ENCODE measurements at places on chromosomes 13 and 19. TPM values are rescaled to one million over a fixed set of nuclear protein-coding genes. Genes with fewer than 3 reads are reported as not detected.
A peak's percentile ranks its signal among the peaks of the same experiment; 100 is the strongest.

GRCh38 chr13:60118696-60119400, 44.9 kb downstream of the DIAPH3 start:
- H3K4me3 ChIP-seq = no peak overlapping the region
- H3K27me3 ChIP-seq = no peaks in the 10 kb centered on the region
- no peaks in the 10 kb centered on the region for H3K4me1 ChIP-seq

DNA sequence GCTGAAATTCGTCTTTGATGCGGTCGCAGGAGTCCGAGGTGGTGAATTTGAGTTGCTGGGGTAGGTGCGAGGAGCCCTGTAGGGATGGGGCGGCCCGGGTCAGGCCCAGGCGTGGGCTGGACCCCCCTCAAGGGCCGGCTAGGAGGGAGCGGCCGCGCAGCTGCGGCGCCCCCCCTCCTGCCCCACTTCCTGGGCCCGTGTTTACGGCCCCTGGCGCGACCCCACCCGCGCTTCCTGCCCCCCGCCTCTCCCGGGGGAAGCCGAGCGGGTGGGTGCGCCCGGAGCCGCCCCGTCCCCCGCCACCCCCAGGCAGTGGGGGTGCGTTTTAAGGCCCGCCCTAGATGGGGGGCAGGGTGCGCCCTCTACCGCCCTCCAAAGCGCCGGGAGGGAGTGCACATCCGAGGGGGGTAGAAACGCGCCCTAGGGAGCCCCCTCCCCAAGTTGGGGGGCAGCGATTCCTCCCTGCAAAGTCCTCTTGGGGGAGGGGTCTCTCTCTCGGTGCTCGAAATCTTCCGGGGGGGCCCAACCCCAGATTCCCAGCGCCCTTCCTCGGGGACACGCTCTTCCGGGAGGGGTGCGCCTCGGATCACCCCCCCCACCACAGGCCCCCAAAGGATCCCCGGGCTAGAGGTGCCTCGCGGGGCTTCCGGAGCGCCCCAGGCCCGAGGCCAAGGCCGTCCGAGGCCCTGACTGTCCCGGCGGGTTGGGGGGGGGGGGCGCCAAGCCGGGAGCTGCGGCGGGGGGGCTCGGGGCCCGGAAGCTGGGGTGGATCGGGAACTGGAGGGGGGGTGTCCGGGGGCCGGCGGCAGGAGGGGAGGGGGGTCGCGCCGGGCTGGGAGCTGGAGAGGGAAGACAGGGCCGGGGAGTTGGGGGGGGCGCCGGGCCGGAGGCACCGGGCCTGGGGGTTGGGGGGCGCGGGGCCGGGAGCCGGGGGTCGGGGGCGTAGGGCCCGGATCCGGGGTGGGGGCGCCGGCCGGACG, 823 bp downstream of the TLE5 start:
- peaks cover 64% of the 10 kb centered on the region for H3K4me1 ChIP-seq
- peak; percentile 70 for DNase-seq
- peak overlapping the region; percentile 95 for H3K4me3 ChIP-seq
- H3K27me3 ChIP-seq = no peaks in the 10 kb centered on the region
- peak overlapping the region; percentile 96 for H3K27ac ChIP-seq
- peaks cover 36% of the 10 kb centered on the region for H3K36me3 ChIP-seq

DNA sequence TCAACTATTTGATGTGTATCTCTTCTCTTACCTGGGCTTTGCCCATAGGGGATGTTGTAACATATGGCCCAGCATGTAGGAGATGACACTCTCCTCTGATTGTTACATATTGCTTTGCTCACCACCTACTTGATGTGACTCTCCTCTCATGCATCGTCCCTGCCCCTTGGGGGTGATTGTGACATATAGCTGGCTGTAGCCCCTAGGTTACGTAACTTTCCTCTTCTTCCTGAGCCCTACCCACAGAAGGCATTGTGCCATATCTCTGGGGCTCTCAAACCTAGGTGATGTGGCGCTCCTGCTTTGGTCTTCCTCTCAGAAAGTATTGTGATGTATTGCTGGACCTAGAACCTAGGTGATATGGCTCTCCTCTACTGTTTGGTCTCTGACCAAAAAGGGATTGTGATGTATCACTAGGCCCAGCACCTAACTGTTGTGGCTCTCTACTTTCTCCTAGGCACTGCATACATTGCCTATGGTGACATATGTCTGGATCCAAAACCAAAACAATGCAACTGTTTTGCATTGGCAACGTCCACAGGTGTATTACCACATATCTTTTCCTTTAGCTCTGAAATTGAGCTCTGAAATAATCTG, 71.9 kb upstream of the ZNF724 start:
- H3K4me1 ChIP-seq = no peaks in the 10 kb centered on the region
- no peak for DNase-seq
- H3K4me3 ChIP-seq = no peak overlapping the region
- no peaks in the 10 kb centered on the region for H3K27me3 ChIP-seq
- H3K27ac ChIP-seq = no peak overlapping the region

MADCAM1 gene
- 0.92 TPM for total RNA-seq

GRCh38 chr13:73201626-73202025, 142.8 kb downstream of the KLF5 start:
- H3K27ac ChIP-seq = no peak overlapping the region
- no peaks in the 10 kb centered on the region for H3K36me3 ChIP-seq
- H3K4me3 ChIP-seq = no peak overlapping the region
- DNase-seq = no peak
- H3K27me3 ChIP-seq = no peaks in the 10 kb centered on the region

- peak overlapping the region; percentile 68 for H3K4me3 ChIP-seq
- H3K27me3 ChIP-seq = no peaks in the 10 kb centered on the region
- H3K27ac ChIP-seq = peak overlapping the region; percentile 84
- H3K4me1 ChIP-seq = peaks cover 42% of the 10 kb centered on the region
- DNase-seq = peak; percentile 70
- no peaks in the 10 kb centered on the region for H3K36me3 ChIP-seq
Observed at GRCh38 chr19:17304386-17305215, 1.1 kb upstream of the MRPL34 start.

GRCh38 chr19:12521996-12522395, 29.3 kb downstream of the ZNF564 start:
- H3K36me3 ChIP-seq = peaks cover 13% of the 10 kb centered on the region
- DNase-seq = no peak
- H3K4me1 ChIP-seq = no peaks in the 10 kb centered on the region
- H3K27me3 ChIP-seq = no peaks in the 10 kb centered on the region
- no peak overlapping the region for H3K27ac ChIP-seq

- H3K27ac ChIP-seq = no peak overlapping the region
- H3K4me3 ChIP-seq = no peak overlapping the region
- no peak for DNase-seq
Observed at GRCh38 chr13:108981407-108981806, 352.0 kb downstream of the MYO16 start.

DNA sequence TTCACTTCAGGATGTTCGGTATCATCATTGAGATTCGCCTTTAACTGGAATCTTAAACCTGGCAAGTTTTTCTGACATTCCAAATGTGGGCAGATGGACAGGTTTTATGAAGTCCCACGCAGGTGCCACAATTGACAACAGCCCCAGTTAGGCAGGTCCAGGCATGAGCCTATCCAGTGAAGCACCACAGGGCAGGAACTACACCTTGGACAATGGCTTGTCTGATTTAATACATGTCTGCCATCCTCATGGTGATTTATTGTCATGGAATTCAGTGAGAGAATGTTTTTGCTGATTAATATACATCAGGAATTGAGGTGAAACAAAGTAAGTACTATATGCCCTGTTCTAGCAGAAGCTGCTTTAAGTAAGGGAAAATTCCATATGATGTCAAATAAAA, 10.2 kb upstream of the TPP2 start:
- H3K27ac ChIP-seq = no peak overlapping the region
- no peaks in the 10 kb centered on the region for H3K27me3 ChIP-seq
- H3K4me3 ChIP-seq = no peak overlapping the region
- no peak for DNase-seq

DNA sequence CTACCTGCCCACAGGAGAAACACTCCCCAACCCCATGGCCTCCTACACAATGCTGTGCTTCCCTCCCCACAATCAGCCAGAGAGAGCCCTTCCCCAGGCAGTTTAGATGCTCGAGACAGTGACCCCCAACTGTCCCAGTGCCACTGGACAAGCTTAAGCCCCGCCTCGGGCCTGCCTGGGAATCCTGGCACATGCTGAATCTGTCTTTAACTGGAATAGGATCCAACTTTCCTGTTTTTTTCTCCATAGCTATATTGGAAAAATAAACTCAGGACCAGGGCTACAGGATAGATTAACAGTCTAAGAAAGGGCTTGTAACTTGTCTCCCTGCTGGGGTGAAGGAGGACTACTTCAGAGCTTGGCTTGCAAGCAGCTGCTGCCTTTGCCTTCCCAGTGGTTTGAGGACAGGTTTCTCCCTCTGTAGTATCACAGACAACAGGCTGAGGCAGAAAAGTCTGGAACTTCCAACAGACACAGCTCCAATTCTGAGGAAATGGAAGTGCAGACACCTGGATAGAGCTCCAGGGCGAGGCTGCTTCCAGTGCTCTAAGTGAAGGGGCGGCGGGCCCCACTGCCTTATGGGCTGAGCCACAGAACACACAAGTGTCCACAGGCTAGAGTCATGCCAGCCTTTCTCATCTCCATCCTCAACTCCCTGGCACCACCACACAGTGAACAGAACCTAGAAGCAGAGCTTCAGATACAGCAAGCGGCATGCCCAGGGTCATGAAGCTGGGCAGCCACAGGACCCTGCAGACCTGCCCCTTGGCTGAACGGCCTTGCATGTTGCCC, 228.3 kb downstream of the TUBA3C start:
- H3K27ac ChIP-seq = no peak overlapping the region
- no peaks in the 10 kb centered on the region for H3K4me1 ChIP-seq
- DNase-seq = no peak

DNA sequence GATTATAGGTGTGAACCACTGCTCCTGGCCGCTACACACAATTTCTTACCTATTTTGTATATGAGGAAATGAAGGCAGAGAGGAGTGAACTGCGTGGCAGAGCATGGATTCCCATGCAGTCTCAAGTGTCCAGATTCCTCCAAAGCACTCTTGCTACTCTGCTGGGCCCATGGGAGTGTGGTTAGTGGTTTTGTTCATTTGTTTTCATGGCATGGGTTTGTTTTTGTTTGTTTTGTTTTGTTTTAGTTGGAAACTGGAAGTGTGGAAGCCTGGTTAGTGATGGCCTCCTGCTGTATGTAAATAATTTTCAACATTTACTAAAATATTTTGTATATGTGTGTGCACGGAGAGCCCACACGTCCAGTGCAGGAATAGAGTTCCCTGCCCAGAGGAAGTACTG, 61.3 kb upstream of the LRCH1 start:
- no peak overlapping the region for H3K4me3 ChIP-seq
- no peaks in the 10 kb centered on the region for H3K4me1 ChIP-seq
- DNase-seq = no peak
- no peak overlapping the region for H3K27ac ChIP-seq
- no peaks in the 10 kb centered on the region for H3K27me3 ChIP-seq

GRCh38 chr19:19748249-19748938, 15.5 kb upstream of the ZNF14 start:
- no peaks in the 10 kb centered on the region for H3K36me3 ChIP-seq
- no peak overlapping the region for H3K27ac ChIP-seq
- H3K4me1 ChIP-seq = no peaks in the 10 kb centered on the region
- no peak overlapping the region for H3K4me3 ChIP-seq
- DNase-seq = no peak
- H3K27me3 ChIP-seq = no peaks in the 10 kb centered on the region

DNA sequence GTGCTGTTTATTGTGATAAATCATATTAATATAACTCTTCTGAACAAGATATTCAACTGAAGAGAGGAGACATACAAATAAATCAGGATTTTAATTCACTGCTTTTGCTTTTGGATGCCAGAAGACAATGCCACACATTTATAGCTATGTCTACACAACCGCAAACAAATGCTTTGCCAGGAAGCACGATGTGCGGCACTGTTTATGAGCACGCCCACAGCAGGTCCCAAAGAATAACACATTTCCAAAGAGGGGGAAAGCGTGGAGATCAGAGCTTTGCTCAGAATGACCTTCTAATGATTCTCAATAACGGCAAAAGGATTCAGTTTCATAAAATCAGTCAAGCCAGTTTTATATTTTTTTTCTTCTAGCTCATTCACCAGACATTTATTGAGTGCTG, 16.7 kb downstream of the FAM216B start:
- H3K27me3 ChIP-seq = peaks cover 9% of the 10 kb centered on the region
- H3K4me3 ChIP-seq = no peak overlapping the region
- no peak overlapping the region for H3K27ac ChIP-seq
- no peaks in the 10 kb centered on the region for H3K4me1 ChIP-seq
- no peak for DNase-seq
- no peaks in the 10 kb centered on the region for H3K36me3 ChIP-seq

- H3K36me3 ChIP-seq = no peaks in the 10 kb centered on the region
- H3K4me1 ChIP-seq = no peaks in the 10 kb centered on the region
- DNase-seq = no peak
- H3K27me3 ChIP-seq = no peaks in the 10 kb centered on the region
- H3K27ac ChIP-seq = no peak overlapping the region
Observed at GRCh38 chr13:97875911-97876310, 77.6 kb upstream of the IPO5 start.

- DNase-seq = peak; percentile 50
- no peaks in the 10 kb centered on the region for H3K4me1 ChIP-seq
- no peak overlapping the region for H3K27ac ChIP-seq
- peaks cover 10% of the 10 kb centered on the region for H3K27me3 ChIP-seq
- H3K36me3 ChIP-seq = no peaks in the 10 kb centered on the region
Observed at GRCh38 chr19:5369962-5370367, 29.4 kb upstream of the PTPRS start.

NCCRP1 gene
- total RNA-seq = 0.86 TPM

PSPN gene
- 2.2 TPM for total RNA-seq

GRCh38 chr13:99577934-99578917, 77.0 kb downstream of the TM9SF2 start:
- H3K27me3 ChIP-seq = peaks cover 6% of the 10 kb centered on the region
- H3K4me3 ChIP-seq = no peak overlapping the region
- H3K36me3 ChIP-seq = no peaks in the 10 kb centered on the region
- DNase-seq = no peak
- no peaks in the 10 kb centered on the region for H3K4me1 ChIP-seq

- DNase-seq = no peak
- no peak overlapping the region for H3K4me3 ChIP-seq
- H3K27ac ChIP-seq = no peak overlapping the region
- H3K27me3 ChIP-seq = no peaks in the 10 kb centered on the region
- H3K4me1 ChIP-seq = no peaks in the 10 kb centered on the region
Observed at GRCh38 chr13:61110732-61111131, 304.9 kb downstream of the PCDH20 start.

ABCC4 gene
- 32.2 TPM for total RNA-seq

DNA sequence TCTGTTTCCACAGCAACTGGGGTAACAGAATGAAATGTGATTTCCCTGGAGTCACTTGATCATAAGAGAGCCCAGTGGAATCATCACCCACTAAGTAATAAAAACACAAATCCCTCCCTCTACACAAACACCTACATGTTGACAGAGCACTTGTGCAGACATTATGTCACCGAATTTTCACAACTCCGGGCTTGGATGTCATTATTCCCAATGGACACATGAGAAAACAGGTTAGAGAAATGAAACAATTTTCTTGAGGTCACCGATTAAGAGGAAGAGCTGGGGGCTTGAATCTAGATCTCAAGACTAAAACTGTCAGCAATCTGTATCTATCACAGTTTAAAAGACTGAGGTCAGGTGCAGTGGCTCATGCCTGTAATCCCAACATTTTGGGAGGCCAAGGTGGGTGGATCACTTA, 3.1 kb downstream of the XRCC1 start:
- DNase-seq = no peak
- peaks cover 8% of the 10 kb centered on the region for H3K36me3 ChIP-seq
- H3K27ac ChIP-seq = no peak overlapping the region
- H3K27me3 ChIP-seq = no peaks in the 10 kb centered on the region
- H3K4me3 ChIP-seq = no peak overlapping the region

- peaks cover 34% of the 10 kb centered on the region for H3K36me3 ChIP-seq
- H3K27ac ChIP-seq = peak within 1 kb of the TSS; percentile 81
- peak; percentile 92 for DNase-seq
- no peaks in the 10 kb centered on the region for H3K27me3 ChIP-seq
Observed at GRCh38 chr19:18173572-18174288, at the start of gene IFI30. Gene IFI30, plus strand, starts transcription at chr19:18173813. Its CDS starts 29 bp downstream, at chr19:18173842.

CLDND2 gene
- total RNA-seq = 1.9 TPM
